ENCODE measurements at places on chromosomes 5 and 9.

DNA sequence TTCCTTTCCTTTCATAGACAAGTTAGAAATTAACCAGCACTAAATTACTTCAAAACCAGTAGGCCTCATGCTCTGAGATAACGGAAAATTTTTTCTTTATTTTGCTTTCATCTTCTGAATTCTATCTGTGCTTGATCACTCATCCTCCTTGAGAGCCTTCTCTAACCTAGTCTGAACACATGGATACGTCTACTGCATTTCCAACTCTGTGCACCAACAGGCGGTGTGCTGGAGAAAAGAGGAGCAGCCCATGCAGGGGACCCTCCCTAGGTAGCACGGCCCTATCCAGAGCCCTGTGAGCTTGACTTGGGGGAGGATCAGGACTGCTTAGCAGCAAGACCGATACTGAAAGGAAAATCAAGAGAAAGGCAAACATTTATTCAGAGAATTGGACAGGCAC lies 149.8 kb downstream of the AUH start:
- no peak for DNase-seq

GRCh38 chr5:58260243-58260642 lies 199.6 kb downstream of the PLK2 start:
- no peak for DNase-seq

DNA sequence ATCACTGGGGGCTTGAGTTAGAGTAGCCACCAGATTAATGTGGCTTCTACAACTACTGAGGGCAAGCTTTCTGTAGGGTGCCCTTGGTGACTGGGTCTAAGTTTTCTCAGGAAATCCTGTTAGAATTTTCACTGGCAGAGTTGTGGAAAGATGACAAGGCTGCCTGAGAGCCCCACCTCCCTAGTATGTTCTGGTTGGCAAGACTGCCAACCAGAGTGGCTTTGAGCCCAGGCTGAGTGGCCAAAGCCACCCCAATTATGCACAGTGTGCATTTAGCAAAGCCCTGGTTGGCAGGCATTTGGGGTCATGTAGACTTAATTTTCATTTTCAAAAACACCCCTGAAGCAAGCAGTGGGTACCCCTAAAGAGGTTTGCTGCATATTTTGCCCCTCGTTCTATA lies 136.7 kb upstream of the HAPLN1 start:
- DNase-seq: no peak

DNA sequence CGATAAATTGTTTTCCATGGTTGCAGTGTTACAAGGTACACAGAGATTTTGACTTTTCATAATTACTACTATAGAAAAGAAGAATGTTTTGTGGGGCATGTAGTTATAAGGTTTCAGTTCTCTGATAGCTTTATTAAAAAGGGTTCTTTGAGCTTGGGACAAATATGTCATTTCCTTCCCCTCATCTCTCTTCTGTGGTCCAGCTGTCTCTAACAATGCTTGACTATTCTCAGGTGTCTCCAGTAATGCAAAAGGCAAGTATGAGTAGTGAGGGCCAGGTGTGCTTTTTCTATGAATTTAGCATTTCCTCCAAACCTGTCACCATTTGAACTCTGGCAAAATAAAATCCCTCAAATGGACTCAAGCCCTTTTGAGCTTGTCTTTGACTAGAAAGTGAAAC lies 84.3 kb downstream of the SLF1 start:
- no peak for DNase-seq

All from stimulated activated CD8-positive, alpha-beta memory T cell treated with anti-CD3 and anti-CD28 coated beads, Interleukin-15, amount 100 ng/mL, for 48 hours (primary cell).